ENCODE measurements at places on chromosomes 5 and 9.

GRCh38 chr9:16543225-16543624 lies 327.2 kb downstream of the BNC2 start:
- DNase-seq, result no peak

- DNase-seq, result no peak
These were observed 153.3 kb downstream of the YIPF5 start for GRCh38 chr5:144017119-144017518.

DNA sequence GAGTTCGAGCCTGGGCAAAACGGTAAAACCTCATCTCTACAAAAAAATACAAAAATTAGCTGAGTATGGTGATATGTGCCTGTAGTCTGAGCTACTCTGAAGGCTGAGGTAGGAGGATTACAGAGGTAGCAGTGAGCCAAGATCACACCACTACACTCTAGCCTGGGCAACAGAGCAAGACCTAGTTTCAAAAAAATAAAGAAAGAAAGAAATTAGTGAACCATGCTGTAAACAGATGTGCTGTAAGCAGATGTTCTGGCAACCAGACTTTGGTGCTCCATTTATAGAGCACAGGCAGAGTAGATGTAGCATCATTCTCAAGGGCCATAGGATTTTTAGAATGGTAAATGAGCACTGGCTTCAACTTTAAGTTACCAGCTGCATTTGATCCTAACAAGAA lies 115.4 kb downstream of the ST8SIA4 start:
- DNase-seq, result no peak

DNA sequence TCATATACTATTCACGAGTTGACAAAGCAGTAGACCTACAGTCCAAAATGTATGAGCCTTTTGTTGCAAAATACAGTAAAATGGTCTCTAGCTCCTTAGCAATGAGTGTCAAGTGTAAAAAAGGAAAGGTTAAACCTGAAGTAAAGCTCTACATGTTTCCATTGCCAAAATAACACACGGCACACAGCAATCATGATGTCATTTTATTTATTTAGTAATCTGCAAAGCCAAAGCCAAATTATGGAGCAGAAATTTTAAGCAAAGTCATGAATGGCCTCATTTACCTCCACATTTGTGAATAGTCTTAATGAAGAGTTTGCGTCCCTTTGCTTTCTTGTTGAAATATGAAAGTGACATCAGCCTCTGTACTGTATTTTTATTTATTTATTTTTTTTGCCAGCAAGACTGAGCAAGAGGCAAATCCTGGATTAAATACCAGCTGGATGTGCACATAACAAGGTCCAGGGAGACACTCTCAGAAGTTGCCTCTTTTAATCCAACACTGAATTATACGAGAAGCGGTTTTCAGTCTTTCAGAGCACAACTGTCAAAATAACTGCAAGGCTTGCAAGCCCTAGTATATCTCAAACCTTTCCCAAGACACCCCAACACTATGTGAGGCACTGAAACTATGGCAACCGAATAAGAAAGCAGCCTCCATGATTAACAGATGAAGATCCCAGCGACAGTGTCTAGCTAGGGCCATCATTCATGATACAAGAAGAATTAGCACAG lies 9.7 kb downstream of the SEMA6A start:
- DNase-seq, result no peak

GRCh38 chr5:90504743-90505142 lies 24.6 kb downstream of the LYSMD3 start:
- no peak for DNase-seq

GRCh38 chr9:86250123-86250522 lies 9.3 kb downstream of the C9orf153 start:
- DNase-seq, result no peak

- no peak for DNase-seq
These were observed 111.0 kb upstream of the SLC25A48 start for GRCh38 chr5:135723491-135723890.

DNA sequence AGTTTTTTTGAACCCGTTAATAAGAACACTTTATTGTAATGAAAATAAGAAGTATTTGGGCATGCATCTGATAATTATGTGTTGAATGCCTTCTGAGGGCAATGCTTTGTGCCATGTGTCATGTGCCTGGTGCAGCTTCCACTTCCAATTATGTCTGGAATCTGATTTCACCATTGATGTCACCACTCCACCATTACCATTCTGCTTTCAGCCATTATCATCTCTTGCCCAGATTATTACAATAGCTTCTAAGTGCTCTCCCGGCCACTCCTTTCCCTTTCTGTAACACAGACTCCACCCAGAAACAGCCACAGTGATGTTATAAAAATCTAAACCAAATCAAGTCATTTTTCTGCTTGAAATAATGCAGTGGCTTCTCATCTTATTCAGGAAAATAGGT lies 171.7 kb downstream of the C9orf152 start:
- DNase-seq, result no peak

DNA sequence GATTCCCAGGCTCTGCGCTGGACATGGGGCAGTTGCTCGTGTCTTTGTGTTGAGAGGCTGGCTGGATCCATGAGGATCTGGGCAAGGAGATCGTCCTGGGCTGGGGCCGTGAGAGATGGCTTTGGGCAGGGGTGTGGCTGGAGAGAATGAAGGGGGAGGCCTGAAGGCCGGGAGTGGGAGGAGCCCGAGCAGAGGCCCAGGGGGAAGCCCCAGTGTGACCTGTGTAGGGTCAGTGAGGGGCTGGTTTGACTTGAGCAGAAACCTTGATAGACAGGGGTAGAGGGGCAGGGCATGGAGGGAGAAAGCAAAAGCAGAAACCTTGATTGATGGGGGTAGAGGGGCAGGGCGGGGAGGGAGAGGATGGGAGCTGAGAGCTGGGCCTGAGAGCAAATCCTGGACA lies 54.4 kb upstream of the ASS1 start:
- DNase-seq, result no peak

DNA sequence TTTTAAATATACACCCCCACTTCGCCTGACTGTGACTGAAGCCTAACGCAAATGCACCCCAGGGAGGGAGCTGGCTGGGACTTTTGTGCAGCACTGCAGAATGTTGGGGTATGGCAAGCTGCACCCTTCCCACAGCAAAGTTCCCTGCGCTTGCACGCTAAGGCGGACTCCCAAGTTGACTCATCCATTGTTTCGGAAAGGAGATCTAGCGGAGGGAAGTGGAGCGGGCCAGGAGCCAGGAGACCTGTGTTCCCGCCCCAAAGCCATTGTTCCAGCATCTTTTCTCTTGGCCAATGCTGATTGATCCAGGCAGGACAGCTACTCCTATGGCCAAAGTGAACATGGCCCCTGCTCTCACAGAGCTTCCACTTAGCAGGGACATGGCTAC lies 202.9 kb downstream of the AOPEP start:
- DNase-seq, result no peak

DNA sequence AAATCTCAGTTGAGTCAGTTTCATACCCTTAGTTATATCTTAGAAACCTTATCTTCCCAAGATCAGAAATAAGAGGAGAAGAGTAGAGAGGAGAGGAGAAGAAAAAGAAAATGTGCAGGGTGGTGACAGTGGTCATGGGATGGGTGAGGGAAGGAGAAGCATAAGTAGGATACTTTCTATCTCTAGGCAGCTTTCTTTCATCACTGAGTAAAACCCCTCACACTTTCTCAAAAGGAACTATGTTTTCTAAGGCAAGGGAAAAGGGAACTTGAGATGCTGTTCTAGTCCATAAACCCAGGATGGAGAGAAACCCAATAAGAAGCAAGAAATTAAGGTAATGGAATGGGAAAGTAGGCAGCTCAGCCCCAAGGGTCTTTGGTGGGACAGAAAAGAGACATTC lies 225.3 kb downstream of the MCTP1 start:
- no peak for DNase-seq

- DNase-seq, result no peak
These were observed 604.8 kb downstream of the BNC2 start for GRCh38 chr9:16265688-16266087.

GRCh38 chr5:71932131-71932654 lies 175.1 kb upstream of the MAP1B start:
- DNase-seq, result no peak

DNA sequence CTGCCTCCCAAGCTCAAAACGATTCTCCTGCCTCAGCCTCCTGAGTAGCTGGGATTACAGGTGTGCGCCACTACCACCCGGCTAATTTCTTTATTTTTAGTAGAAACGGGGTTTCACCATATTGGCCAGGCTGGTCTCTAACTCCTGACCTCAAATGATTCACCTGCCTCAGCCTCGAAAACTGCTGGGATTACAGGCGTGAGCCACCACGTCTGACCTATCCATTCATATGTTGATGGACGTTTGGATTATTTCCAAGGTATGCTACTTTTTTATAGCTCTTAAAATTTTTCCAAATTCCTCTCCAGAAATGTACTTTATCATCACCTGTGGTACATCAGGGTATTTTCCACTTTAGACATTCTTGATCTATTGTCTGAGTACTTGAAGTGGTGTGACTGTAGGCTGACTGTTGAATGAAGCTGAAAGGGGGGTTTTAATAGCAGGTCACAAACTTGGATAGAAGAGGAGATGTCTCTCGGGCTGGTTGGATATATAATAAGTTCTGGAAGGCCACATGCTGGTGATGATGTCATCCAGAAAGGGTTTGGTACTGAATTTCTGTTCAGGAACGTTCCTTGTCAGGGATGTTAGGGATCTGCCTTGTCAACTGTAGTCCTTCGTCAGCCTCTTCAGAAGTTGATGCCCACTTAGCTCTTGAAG lies 7.4 kb downstream of the CTNNA1 start:
- no peak for DNase-seq

DNA sequence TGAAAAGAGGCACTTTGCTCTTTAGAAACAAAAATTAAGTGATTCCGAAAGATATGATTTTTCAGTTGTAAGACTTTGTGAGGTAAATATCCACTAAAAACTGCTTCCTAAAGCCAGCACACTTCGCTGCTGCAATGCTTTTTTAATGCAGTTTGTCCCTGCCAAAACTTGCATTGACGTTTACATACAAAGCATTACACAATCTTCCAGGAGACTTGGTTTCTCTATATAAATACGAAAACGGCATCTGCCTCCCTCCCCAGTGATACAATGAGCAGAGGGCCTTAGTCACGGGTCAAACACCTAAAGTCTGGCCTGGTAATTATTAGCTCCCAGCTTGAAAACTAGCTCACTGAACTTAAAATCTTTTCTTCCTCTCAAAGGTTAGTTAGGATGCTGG lies 170.7 kb downstream of the TSSK1B start:
- DNase-seq, result peak; percentile 15

GRCh38 chr5:83026930-83027687 lies 50.1 kb downstream of the TMEM167A start:
- DNase-seq, result no peak

DNA sequence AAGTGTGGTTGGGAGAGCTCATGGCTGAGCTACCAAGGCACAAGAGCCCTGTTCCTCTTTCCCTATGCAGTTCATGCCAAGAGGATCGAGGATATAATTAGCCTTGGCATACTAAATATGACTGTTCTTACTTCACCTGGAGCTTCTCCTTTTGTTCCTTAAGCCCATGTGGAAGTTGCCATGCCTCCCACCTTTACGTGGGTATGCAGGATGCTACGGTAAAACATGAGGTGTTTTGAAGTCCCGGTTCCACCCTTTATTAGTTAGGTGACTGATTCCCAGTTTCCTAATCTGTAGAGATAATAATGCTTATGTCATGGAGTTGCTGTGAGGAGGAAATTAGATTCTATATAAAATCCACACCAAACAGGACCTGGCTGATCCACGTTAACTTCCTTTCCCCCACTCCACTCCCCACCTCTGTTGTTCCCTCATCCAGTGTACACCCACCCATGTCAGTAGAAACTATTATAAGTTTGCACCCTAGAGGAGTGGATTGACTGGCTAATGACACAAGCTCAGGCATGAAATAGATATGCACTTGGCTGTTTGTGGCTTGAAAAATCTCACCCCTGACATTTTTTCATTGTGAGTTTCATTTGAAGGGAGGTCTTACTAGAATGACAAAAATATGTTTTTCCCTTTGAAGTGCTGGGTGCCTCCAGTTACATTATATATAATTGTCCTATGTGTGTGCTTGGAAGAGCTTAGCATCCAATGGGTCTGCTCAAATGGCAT lies 36.8 kb upstream of the SHOC1 start:
- DNase-seq, result no peak

DNA sequence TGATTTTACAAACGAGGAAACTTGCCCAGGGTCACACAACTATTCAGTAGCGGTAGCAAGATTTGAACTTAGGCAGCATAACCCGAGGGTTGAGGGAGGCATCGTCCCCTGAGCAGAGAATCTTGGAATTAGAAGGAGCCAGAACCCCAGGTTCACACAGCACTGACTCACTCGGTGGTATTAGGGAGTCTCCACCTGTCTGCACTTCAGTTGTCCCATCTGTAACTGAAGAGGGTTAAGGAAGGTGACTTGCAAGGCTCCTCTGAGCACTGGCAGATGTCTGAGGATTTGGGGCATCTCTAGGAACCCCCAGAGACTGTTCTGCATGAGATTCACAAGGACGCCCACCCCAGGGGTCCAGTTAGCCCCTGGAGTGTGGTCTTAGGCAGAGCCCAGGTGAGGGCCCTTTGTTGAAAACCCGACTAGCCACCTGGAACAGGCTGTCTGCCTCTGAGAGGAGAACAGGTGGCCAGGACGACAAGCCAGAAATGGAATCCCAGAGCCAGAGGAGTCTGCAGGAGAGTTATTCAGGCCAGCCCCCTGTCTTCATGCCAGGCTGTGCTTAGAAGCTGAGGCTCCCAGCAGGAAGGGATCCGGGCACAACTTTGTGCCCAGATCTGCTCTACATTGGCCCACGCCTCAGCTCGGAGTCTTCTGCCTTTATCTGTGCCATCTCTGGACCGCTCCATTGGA lies 50.0 kb upstream of the ORM1 start:
- DNase-seq, result no peak

DNA sequence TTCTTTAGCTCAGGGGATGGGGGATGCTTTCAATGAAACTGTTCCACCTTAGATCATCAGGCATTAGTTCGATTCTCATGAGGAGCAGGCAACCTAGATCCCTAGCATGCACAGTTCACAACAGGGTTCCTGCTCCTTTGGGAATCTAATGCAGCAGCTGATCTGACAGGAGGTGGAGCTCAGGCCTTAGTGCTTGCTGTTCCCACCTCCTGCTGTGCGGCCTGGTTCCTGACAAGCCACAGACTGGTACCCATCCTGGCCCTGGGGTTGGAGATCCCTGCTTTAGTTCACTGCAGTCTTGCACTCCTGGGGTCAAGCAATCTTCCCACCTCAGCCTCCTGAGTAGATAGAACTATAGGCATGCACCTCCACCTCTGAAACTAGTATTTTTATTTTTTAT lies 1369.8 kb upstream of the NUDT12 start:
- DNase-seq, result no peak

GRCh38 chr5:61969755-61970154 lies 336.3 kb upstream of the KIF2A start:
- DNase-seq, result peak; percentile 30

- DNase-seq, result no peak
These were observed 31.1 kb downstream of the SIL1 start for GRCh38 chr5:139167063-139167462.

GRCh38 chr9:130768265-130768664 lies 66.8 kb upstream of the ABL1 start:
- DNase-seq, result no peak
